Glutamatergic neuron (in vitro differentiated cells): ENCODE measurements at places on chromosomes 16 and 17.

GRCh38 chr16:17302214-17302613, 168.5 kb downstream of the XYLT1 start:
- peaks cover 14% of the 10 kb centered on the region for H3K4me1 ChIP-seq
- H3K27me3 ChIP-seq, result no peaks in the 10 kb centered on the region
- H3K4me3 ChIP-seq, result no peak overlapping the region
- H3K27ac ChIP-seq, result no peak overlapping the region
- H3K36me3 ChIP-seq, result no peaks in the 10 kb centered on the region

DNA sequence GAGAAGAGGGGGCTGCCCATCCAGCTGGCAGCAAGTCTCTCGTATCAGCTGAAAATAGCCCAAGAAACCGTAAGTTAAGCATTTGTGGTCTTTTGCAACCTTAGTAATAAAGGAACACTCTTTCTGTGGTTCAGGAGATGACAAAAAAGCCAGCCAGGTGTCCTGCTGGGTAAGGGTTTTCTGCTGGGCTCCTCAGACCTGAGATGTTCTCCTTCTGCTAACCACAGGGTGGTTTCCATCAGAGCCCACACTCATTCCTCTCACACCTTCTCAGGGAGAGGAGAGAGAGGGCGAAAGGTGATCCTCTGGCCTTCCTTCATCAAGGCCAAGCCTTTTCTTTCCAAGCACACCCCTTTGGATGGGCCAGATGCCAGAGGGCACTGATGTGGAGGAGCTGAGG, 70.7 kb downstream of the TEX14 start:
- no peak overlapping the region for H3K4me3 ChIP-seq
- no peaks in the 10 kb centered on the region for H3K36me3 ChIP-seq
- no peak overlapping the region for H3K27ac ChIP-seq
- peaks cover 3% of the 10 kb centered on the region for H3K27me3 ChIP-seq
- H3K4me1 ChIP-seq, result no peaks in the 10 kb centered on the region
- DNase-seq, result no peak

GRCh38 chr17:27451906-27452305, 4.3 kb upstream of the KSR1 start:
- peaks cover 18% of the 10 kb centered on the region for H3K27me3 ChIP-seq
- H3K36me3 ChIP-seq, result no peaks in the 10 kb centered on the region
- H3K4me3 ChIP-seq, result peak overlapping the region; percentile 17
- peaks cover 11% of the 10 kb centered on the region for H3K4me1 ChIP-seq
- no peak for DNase-seq

GRCh38 chr16:14399378-14400284, 230.4 kb downstream of the PARN start:
- no peaks in the 10 kb centered on the region for H3K4me1 ChIP-seq
- H3K27me3 ChIP-seq, result peaks cover 1% of the 10 kb centered on the region

DNA sequence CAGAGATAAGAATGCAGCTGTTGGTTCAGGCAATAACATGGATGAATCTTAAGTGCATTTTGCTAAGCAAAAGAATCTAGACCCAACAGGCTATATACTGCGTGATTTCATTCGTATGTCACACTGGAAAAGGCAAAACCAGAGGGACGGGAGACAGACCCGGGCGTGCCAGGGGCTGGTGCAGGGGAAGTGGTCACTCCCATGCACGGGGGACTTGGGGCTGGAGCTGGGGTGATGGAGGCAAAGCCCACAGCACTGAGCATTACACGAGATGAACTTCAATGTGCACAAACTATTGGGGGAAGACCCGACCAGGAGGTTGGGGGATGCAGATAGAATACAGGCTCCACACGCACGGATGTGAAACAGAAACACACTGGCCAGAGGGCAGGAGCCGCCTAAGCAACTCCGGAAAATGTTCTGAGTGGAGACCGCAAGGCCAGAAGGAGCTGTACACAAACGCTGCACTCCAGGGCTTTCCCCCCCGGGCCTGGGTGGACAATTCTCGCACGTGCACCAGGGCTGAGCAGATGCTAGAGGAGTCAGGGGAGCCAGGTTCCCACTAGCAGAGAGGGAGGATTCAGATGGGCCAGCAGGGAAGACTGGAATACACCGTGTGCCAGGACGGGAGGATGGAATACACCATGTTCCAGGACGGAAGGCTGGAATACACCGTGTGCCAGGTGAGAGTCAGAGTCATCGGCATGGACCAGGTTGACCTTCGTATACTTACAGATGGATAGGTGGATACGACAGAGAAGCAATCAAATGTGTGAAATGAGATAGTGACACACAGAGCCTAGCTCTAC, 11.3 kb downstream of the LMF1 start:
- H3K27ac ChIP-seq, result peak overlapping the region; percentile 55
- H3K4me3 ChIP-seq, result no peak overlapping the region
- DNase-seq, result no peak
- peaks cover 9% of the 10 kb centered on the region for H3K4me1 ChIP-seq

DNA sequence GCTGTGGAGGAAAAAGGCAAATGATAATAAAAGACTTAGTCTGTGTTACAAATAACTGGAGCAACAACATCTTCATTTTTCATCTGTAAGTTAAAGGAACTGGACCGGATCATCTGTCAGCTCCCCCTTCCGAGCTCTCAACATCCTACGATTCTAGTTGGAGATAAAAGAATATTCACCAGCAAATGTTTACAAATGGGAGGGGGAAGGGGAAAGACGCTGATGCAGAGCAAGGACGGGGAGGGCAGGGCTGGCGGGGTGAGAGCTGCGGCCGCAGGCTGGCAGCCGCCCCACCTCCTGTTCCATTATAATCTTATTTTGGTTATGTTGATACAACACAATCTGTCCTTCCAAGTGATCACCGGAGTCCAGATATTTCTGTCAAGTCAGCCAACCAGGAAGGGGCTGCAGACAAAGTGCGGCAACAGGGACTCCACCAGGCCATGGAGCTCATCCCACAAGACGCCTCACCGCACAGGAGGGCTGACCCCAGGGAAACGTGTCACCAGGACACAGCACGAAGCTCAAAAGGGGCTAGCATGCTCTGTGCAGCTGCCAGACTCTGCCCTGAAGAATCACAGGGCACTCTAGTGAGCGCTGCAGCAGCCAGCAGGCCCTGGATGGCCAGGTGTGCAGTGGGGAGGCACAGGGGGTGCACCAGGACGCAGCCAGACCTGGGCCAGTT, 19.7 kb downstream of the FBXO31 start:
- H3K36me3 ChIP-seq, result peaks cover 4% of the 10 kb centered on the region
- DNase-seq, result peak; percentile 49
- H3K27ac ChIP-seq, result peak overlapping the region; percentile 91
- peak overlapping the region; percentile 72 for H3K4me3 ChIP-seq
- peaks cover 34% of the 10 kb centered on the region for H3K4me1 ChIP-seq

DNA sequence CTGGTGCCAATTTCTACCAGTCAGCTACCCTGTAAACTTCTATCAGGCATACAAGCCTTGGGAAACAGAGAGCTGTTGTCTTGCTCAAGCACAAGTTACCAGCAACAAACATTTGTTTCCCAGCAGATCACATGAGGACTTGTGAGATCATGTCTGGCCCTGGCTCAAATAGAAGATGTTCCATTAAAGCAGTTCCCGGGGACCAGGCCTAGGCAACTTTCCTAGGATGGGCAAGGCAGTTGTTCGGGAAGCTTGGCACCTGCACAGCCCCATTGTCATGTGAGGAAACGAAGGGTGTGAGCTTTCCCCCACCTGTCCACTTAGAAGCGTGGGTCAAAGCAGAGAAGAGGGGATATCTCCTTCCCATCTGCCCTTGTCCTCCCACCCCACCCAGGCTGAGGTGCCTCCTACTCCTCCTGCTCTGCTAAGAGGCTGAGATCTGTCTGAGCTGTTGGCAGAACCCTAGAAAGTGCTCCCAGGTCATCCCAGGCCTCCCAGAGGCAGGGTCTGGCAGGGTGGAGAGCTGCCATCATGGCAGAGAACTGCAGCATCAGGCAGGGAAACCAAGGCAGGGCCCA, 11.2 kb upstream of the SLC47A2 start:
- H3K27me3 ChIP-seq, result no peaks in the 10 kb centered on the region
- no peak overlapping the region for H3K4me3 ChIP-seq
- DNase-seq, result no peak
- peaks cover 7% of the 10 kb centered on the region for H3K36me3 ChIP-seq

GRCh38 chr16:85227084-85227945, 115.0 kb upstream of the CIBAR2 start:
- peaks cover 9% of the 10 kb centered on the region for H3K36me3 ChIP-seq
- H3K27ac ChIP-seq, result peak overlapping the region; percentile 74
- DNase-seq, result no peak

DNA sequence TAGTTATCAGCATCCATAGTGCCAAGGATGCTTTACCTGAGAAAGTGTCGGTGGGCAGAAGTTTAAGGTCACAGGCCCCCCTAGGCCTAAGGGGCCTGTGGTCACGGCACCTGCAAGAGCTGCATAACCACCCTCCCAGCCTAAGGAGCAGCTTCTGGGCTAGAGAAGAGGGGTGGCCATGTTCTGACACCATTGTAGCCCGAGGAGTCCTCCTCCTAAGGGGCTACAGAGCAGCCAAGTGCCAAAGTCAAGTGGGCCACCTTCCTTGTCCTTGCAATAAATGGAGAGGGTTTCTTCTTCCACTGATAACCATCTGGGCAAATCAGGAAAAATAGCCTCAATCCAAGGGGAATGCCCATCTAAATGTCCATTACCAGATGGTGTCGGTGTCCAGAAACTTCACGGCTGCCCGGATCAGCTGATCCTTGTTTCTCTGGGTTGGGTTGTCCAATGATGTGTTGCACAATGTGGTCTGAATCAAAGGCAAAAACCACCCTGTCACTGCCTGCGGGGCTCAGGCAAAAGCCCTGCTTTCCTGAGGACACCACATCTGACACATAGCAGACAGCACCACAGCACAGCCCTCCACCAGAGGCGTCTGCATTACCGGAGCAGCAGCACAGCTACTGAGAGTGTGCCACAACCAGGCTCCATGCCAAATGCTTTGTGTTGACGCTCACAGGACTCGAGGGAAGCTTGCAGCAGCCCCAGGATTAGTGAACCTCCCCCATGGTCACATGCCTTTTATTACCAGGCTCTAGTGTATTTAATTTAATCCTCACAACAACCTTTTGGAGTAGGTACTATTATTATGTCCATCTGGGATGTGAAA, 12.8 kb downstream of the ATPAF2 start:
- H3K4me1 ChIP-seq, result peaks cover 30% of the 10 kb centered on the region
- H3K36me3 ChIP-seq, result no peaks in the 10 kb centered on the region
- no peak overlapping the region for H3K27ac ChIP-seq
- peaks cover 7% of the 10 kb centered on the region for H3K27me3 ChIP-seq

DNA sequence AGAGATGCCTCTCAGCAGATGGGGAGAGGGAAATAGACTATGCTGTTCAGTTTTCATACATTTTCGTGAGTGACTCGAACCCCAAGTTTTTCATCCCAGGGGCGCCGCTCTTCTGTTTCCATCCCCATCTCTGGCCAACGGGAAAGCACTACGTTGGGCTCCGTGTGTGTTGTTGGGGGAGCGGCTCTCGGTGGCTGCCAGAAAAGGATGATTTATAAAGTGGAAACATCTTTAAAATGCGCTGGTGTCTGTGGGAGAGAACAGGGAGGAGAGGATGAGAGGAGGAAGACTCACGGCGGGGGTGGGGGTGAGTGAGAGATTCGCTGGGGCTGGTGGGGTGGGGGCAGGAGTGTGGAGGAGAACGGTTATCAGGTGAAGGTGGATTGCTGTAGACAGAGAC, 5.8 kb downstream of the TBX4 start:
- peaks cover 9% of the 10 kb centered on the region for H3K4me1 ChIP-seq
- DNase-seq, result no peak
- peak overlapping the region; percentile 64 for H3K4me3 ChIP-seq
- peaks cover 46% of the 10 kb centered on the region for H3K27me3 ChIP-seq

DNA sequence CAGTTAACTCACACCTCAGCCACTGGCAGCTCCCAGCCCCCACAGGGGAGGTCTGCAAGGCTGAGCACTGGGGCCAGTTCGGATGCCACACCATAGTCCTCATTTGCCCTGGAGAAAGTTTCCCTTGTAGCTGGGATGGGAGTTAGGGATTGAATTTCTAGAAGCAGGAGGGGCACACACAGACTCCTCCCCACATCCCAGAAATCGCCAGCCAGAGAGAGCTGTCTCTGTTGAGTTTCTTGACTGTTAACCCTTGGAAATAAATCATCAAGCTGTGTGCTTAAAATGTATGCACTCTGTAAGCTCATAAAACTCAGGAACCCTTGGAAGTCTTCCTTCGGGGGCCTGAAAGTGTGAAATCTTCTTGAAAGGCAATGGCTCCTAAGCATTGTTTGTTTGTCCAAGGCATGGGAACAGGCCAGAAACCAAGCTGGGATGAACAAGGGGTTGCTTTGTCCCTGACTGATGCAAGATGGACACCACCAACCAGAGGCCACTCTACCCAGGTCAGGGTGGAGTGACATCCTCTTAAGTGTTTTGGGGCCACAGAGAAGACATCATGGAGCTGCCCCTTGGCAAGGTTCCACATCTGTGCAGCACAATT, 394 bp upstream of the PRM3 start:
- no peak overlapping the region for H3K4me3 ChIP-seq
- H3K27me3 ChIP-seq, result peaks cover 4% of the 10 kb centered on the region
- DNase-seq, result no peak
- no peak overlapping the region for H3K27ac ChIP-seq
- peaks cover 2% of the 10 kb centered on the region for H3K4me1 ChIP-seq
- no peaks in the 10 kb centered on the region for H3K36me3 ChIP-seq

DNA sequence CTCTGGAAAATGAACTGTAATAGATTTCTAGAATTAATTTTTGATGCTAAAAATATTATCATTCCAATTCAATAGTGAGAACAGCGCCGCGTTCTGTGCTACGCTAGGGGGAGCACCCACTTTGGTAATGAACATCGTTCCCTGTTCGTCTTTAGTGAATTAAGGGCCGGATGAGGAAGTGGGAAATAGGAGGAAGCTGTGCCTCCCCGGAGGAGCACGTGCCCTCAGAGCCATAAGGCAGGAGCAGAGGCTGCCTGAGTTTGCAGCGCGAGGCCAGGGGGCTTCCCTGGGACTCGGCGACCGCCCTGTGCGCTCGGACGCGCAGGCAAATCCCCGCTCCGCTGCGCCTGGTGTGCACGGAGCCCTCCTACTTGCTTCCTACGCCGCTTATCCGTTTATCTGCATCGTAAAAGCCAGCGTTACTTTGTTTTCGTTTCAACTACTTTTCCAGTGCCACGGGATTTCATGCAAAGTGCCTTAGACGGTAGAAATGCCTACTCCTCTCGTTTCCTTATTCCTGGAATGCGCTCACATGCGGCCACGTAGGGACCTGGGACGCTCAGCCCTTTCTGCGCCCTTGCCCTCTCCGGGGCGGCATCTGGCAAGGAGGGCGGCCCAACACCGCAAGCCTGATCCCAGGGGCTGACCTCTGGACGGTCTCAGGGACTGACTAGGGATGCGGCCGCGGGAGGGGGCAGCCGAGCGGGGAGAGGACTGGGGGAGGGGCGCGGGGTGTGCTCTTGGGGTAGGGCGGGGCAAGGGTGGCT, 76.4 kb downstream of the KCNJ12 start:
- H3K4me1 ChIP-seq, result peaks cover 27% of the 10 kb centered on the region
- peaks cover 19% of the 10 kb centered on the region for H3K27me3 ChIP-seq
- DNase-seq, result peak; percentile 72
- H3K36me3 ChIP-seq, result no peaks in the 10 kb centered on the region
- H3K4me3 ChIP-seq, result peak overlapping the region; percentile 81

DNA sequence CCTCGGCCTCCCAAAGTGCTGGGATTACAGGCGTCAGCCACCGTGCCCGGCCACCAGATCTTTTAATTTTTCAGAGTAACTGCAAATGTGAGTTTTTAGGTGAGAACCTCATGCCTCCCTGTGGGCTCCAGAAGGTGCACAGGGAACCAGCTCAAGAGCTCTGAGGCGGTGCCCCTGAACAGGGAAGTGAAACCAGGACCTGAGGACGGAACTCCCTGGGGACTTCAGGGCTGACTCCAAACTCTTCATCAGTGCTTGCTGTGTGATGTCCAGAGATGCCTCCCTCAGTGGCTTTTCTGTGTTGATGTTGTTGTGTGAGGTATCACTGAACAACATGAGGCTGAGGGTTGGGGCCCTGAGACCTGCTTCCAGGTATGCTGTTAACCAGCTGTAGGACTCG, 23.8 kb downstream of the SLC12A3 start:
- H3K4me3 ChIP-seq, result no peak overlapping the region
- peaks cover 4% of the 10 kb centered on the region for H3K27me3 ChIP-seq
- no peaks in the 10 kb centered on the region for H3K4me1 ChIP-seq
- no peak overlapping the region for H3K27ac ChIP-seq
- no peak for DNase-seq
